ENCODE measurements at places on chromosomes 11 and 22. TPM values are rescaled to one million over a fixed set of nuclear protein-coding genes. Genes with fewer than 3 reads are reported as not detected.

DNA sequence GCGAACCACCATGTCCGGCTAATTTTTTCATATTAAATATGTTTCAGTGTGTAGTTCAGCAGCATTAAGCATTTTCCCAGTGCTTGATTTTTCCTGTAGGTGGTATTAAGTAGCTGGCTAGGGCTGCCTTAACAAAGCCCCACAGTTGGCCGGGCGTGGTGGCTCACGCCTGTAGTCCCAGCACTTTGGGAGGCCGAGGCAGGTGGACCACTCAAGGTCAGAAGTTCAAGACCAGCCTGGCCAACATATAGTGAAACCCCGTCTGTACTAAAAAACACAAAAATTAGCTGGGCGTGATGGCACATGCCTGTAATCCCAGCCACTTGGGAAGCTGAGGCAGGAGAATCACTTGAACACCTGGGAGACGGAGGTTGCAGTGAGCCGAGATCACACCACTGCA, 33.5 kb upstream of the TOLLIP start:
- DNase-seq, result no peak
- no peaks in the 10 kb centered on the region for H3K36me3 ChIP-seq
- H3K4me3 ChIP-seq, result no peak overlapping the region
- H3K4me1 ChIP-seq, result no peaks in the 10 kb centered on the region

- H3K4me3 ChIP-seq, result peak overlapping the region; percentile 89
- H3K27ac ChIP-seq, result peak overlapping the region; percentile 92
- no peak for DNase-seq
- peaks cover 13% of the 10 kb centered on the region for H3K4me1 ChIP-seq
- no peaks in the 10 kb centered on the region for H3K27me3 ChIP-seq
Observed at GRCh38 chr22:31488988-31489617, 539 bp downstream of the EIF4ENIF1 start.

DNA sequence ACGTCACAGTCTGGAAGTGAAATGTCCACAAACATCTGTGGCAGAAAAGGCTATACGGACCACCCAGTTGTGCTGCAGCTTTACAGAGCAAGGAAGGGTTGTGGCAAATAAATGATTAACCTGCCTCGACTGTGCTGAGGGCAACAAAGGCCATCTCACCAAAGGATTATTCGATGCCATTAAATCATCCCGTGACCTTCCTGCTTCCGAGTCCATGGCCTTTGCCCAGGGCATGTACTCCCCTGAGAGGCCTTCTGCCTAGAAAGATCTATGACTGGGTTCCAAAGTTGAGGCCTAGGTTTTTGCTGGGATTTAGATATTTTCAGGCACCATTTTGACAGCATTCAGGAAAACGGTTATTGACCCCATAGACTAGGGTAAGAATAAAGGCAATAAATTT, 9.2 kb downstream of the CDPF1 start:
- no peak for DNase-seq
- no peaks in the 10 kb centered on the region for H3K27me3 ChIP-seq
- H3K4me1 ChIP-seq, result peaks cover 12% of the 10 kb centered on the region
- no peak overlapping the region for H3K4me3 ChIP-seq
- no peak overlapping the region for H3K27ac ChIP-seq

- no peaks in the 10 kb centered on the region for H3K27me3 ChIP-seq
- no peak overlapping the region for H3K4me3 ChIP-seq
- no peaks in the 10 kb centered on the region for H3K36me3 ChIP-seq
- no peaks in the 10 kb centered on the region for H3K4me1 ChIP-seq
Observed at GRCh38 chr11:45748801-45749200, 56.1 kb upstream of the SLC35C1 start.

Gene ENTHD1
- total RNA-seq, result not detected
